Panc1 (cell line): ENCODE measurements at places on chromosomes 7 and 10. TPM values are rescaled to one million over a fixed set of nuclear protein-coding genes. Genes with fewer than 3 reads are reported as not detected.

DNA sequence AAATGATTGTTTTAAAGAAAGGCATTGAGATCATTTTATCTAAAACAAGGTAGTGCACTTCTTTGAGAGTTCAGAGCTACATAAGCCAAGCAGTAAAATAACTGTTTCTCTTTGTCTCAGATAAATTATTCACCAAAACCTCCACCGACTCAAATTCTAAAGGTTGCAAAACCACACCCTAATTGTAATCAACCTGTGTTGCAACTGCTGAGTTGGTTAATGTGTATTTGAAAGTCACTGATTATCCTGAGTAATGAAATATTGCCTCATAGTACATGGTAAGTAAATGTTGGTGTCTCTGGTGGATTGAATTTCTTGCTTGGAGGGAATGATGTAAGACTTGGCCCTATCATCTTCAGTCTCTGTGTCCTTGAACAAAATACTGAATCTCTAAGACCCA, 35.9 kb upstream of the CYP2C9 start:
- H3K4me1 ChIP-seq: no peaks in the 10 kb centered on the region
- H3K4me3 ChIP-seq: no peak overlapping the region
- H3K27me3 ChIP-seq: peaks cover 2% of the 10 kb centered on the region; the same call in 1 of the 2 replicates
- no peaks in the 10 kb centered on the region for H3K36me3 ChIP-seq
- H3K27ac ChIP-seq: no peak overlapping the region

- H3K36me3 ChIP-seq: no peaks in the 10 kb centered on the region
- DNase-seq: peak; percentile 86
- H3K4me3 ChIP-seq: peak overlapping the region; percentile 33
- H3K4me1 ChIP-seq: peaks cover 42% of the 10 kb centered on the region
These were observed 52.4 kb upstream of the ITGB1 start for GRCh38 chr10:33010132-33011037.

GRCh38 chr7:70421319-70421718, 710.6 kb upstream of the GALNT17 start:
- DNase-seq: no peak
- H3K27me3 ChIP-seq: no peaks in the 10 kb centered on the region
- H3K4me3 ChIP-seq: no peak overlapping the region
- H3K27ac ChIP-seq: no peak overlapping the region
- no peaks in the 10 kb centered on the region for H3K36me3 ChIP-seq

GRCh38 chr7:127894588-127894987, 136.6 kb downstream of the LRRC4 start:
- H3K4me1 ChIP-seq: no peaks in the 10 kb centered on the region
- no peaks in the 10 kb centered on the region for H3K27me3 ChIP-seq
- no peak overlapping the region for H3K27ac ChIP-seq
- no peak overlapping the region for H3K4me3 ChIP-seq
- no peak for DNase-seq

GRCh38 chr7:122257056-122257455, 47.5 kb downstream of the FEZF1 start:
- H3K27me3 ChIP-seq: no peaks in the 10 kb centered on the region; the same call in 1 of the 2 replicates
- no peak overlapping the region for H3K4me3 ChIP-seq
- no peaks in the 10 kb centered on the region for H3K4me1 ChIP-seq
- no peaks in the 10 kb centered on the region for H3K36me3 ChIP-seq
- no peak for DNase-seq
- no peak overlapping the region for H3K27ac ChIP-seq

GRCh38 chr10:70913893-70914240, 25.5 kb upstream of the PCBD1 start:
- no peaks in the 10 kb centered on the region for H3K36me3 ChIP-seq
- H3K4me3 ChIP-seq: no peak overlapping the region
- peaks cover 8% of the 10 kb centered on the region; the same call in 1 of the 2 replicates for H3K27me3 ChIP-seq
- DNase-seq: no peak
- no peaks in the 10 kb centered on the region for H3K4me1 ChIP-seq

GRCh38 chr7:4109481-4110110, 572.5 kb upstream of the FOXK1 start:
- H3K36me3 ChIP-seq: no peaks in the 10 kb centered on the region
- no peaks in the 10 kb centered on the region for H3K4me1 ChIP-seq
- no peak overlapping the region for H3K27ac ChIP-seq
- H3K27me3 ChIP-seq: no peaks in the 10 kb centered on the region
- no peak for DNase-seq

- H3K27ac ChIP-seq: no peak overlapping the region
- no peak for DNase-seq
- H3K27me3 ChIP-seq: no peaks in the 10 kb centered on the region
- no peaks in the 10 kb centered on the region for H3K36me3 ChIP-seq
- no peak overlapping the region for H3K4me3 ChIP-seq
- no peaks in the 10 kb centered on the region for H3K4me1 ChIP-seq
These were observed 34.7 kb upstream of the CALN1 start for GRCh38 chr7:72446591-72447462.

DNA sequence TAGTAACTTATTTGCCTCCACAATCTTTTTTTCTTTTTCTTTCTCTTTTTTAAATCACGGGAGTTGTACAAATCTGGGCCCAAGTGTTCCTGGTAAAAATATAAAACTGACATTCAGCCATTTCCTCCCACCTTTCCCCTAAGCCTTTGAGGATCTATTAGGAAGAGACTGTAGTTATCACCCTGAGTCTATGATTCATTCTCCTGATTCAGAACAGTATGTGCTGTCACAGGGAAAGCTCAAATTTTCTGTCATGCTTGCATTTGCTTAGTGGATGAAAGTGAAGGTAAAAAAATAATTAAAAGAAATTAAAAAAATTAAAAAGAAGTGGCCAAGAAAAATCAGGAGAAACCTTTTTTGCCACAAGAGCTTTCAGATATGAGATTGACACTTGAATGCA, 71.7 kb downstream of the KIF20B start:
- no peak overlapping the region for H3K27ac ChIP-seq
- DNase-seq: no peak
- H3K4me3 ChIP-seq: no peak overlapping the region
- no peaks in the 10 kb centered on the region for H3K4me1 ChIP-seq

- H3K36me3 ChIP-seq: no peaks in the 10 kb centered on the region; the same call in 1 of the 2 replicates
- no peak for DNase-seq
- no peak overlapping the region for H3K4me3 ChIP-seq
- H3K27me3 ChIP-seq: no peaks in the 10 kb centered on the region
- peak overlapping the region; percentile 25; the same call in 1 of the 2 replicates for H3K27ac ChIP-seq
These were observed 64.5 kb downstream of the DNMBP start for GRCh38 chr10:99945263-99945662.

- H3K36me3 ChIP-seq: no peaks in the 10 kb centered on the region
- H3K27ac ChIP-seq: no peak overlapping the region
- no peaks in the 10 kb centered on the region for H3K27me3 ChIP-seq
- H3K4me3 ChIP-seq: no peak overlapping the region
- no peak for DNase-seq
These were observed 174.8 kb downstream of the JAZF1 start for GRCh38 chr7:28005847-28006231.

- no peaks in the 10 kb centered on the region for H3K4me1 ChIP-seq
- peaks cover 4% of the 10 kb centered on the region; the same call in 1 of the 2 replicates for H3K27me3 ChIP-seq
- H3K4me3 ChIP-seq: peak overlapping the region; percentile 57
These were observed 104.4 kb upstream of the ZNF92 start for GRCh38 chr7:65269150-65269856.

GRCh38 chr7:4665661-4666060, 16.4 kb upstream of the FOXK1 start:
- H3K4me1 ChIP-seq: no peaks in the 10 kb centered on the region
- 0 out of 2 replicates have a peak overlapping the region, but pooled peaks have one; percentile 6 for H3K27ac ChIP-seq
- H3K27me3 ChIP-seq: no peaks in the 10 kb centered on the region
- no peak overlapping the region for H3K4me3 ChIP-seq
- H3K36me3 ChIP-seq: no peaks in the 10 kb centered on the region

DNA sequence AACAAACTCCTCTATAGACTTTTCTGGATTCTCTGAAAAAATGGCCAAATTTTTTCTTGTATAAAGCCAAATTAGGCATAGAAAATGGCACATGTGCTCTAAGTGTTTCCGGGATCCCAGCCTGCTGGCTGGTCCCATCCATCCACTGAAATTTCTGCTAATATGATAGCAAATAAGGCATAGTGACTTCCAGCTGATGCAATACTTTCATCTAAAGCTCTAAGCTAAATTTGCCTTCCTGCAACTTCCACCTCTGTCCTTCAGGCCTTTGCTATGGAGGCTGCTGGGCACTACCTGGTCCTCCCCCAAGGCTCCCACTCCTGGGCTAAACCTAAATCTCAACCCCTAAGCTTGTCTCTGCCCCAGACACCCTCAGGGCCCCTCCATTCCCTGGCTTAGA, 20.5 kb downstream of the MYH16 start:
- no peak overlapping the region for H3K4me3 ChIP-seq
- no peaks in the 10 kb centered on the region for H3K4me1 ChIP-seq
- H3K27ac ChIP-seq: no peak overlapping the region; the same call in 1 of the 2 replicates

DNA sequence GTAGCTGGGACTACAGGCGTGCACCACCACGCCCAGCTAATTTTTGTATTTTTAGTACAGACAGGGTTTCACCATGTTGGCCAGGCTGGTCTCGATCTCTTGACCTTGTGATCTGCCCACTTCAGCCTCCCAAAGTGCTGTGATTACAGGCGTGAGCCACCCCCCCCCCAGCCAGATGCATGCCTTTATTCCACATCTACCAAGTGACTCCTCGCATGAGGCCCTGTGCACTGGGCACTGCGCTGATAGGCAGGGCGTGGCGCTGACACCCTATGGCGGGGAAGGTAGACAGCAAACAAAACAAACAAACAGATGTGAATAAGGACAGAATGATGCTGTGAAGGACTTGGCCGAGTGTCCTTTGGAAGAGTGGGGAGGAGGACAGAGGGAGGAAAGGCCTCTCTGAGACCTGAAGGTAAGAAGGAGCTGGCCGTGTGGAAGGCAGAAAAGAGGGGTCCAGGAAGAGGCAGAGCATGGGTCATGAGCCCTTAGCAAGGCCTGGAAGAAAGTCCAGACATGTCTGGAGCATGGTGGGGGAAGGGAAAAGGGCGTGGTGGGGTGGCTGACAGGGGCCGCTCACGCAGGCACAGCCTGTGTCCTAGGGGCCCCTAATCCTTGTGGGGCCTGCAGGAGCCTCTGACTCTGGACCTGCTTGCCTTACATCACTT, 47.5 kb upstream of the CACUL1 start:
- H3K27ac ChIP-seq: no peak overlapping the region
- H3K4me1 ChIP-seq: peaks cover 3% of the 10 kb centered on the region; the same call in 1 of the 2 replicates
- no peak overlapping the region for H3K4me3 ChIP-seq
- no peak for DNase-seq

- no peak for DNase-seq
- H3K4me3 ChIP-seq: no peak overlapping the region
- no peaks in the 10 kb centered on the region for H3K36me3 ChIP-seq
- H3K27me3 ChIP-seq: peaks cover 8% of the 10 kb centered on the region
These were observed 155.1 kb downstream of the OR13A1 start for GRCh38 chr10:45160271-45160670.

GRCh38 chr7:47394751-47395252, 187.1 kb downstream of the TNS3 start:
- no peaks in the 10 kb centered on the region for H3K27me3 ChIP-seq
- peaks cover 65% of the 10 kb centered on the region for H3K36me3 ChIP-seq
- no peak overlapping the region for H3K4me3 ChIP-seq
- no peak overlapping the region for H3K27ac ChIP-seq

EGR2 gene
- total RNA-seq: 0.82 TPM

BTBD16 gene
- total RNA-seq: 0.82 TPM

GPRIN2 gene
- 12.9 TPM for total RNA-seq

PLXNA4 gene
- total RNA-seq: 0.10 TPM

AMZ1 gene
- total RNA-seq: 0.57 TPM

ADRB1 gene
- 12.9 TPM for total RNA-seq

GRM3 gene
- not detected for total RNA-seq

CALHM1 gene
- total RNA-seq: not detected

PBLD gene
- 11.7 TPM for total RNA-seq

GIMAP4 gene
- 0.26 TPM for total RNA-seq

GDF10 gene
- 1.2 TPM for total RNA-seq
